ENCODE measurements at places on chromosomes 2 and 18.

DNA sequence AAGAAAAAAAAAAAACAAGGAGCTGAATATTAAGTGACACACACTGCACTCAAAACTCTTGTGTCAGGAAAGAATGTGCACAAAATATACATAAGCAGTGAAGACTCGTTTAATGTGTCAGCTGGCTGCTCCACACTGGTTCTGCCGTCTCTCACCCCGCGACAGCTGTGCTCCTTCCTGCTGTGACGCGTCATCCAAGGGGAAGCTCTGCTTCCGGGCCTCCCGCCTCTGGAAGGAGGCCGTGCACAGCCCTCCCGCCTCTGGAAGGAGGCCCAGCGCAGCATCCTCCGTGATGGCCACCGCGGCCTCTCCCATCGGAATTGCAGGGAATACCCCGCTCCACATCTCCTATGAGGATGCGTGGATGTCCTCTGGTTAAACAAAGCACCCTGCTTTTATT lies 151.0 kb downstream of the HDAC4 start:
- DNase-seq = no peak

DNA sequence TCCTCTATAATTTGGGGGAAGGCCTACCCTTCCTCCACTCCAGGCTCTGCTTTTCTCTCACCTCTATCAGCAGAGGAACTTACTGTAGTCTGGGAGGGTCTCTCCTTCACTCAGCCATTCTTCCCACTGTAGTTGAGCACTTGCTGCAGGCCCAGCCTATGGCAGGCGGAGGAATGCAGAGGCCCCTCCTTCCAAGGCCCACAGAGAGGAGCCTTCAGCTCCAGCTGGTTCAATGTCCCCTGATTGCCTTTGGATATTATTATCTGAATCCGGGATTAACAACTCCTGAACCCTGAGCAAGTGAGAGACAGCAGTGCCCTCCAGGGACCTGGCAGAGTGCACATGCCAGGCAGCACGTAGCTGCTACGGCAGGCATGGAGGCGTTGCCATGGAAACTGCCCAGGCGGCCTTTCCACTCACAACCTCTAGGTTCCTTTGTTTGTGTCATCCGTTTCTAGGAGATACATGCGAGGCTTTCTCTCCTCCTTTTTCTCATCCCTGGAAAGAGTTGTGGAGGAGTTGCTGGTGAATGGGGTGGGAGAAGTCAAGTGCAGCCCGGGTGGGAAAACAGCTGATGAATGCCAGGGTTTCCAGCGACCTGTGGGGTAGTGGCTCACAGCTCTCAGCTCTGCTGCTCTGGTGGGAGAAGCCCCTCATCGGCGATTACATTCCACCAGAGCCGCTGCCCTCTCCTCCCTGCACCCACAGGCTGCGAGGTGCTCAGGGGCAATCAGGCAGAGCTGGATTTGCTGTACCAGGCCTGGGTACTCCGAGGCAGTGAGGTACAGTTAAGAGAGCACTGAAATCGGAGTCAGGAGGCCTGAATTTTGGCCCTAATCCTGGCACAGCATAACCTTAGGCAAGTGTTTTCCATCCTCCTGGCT lies 55.3 kb upstream of the HK2 start:
- DNase-seq = no peak

- DNase-seq = no peak
Observed at GRCh38 chr2:61585383-61585782, 47.2 kb upstream of the XPO1 start.

DNA sequence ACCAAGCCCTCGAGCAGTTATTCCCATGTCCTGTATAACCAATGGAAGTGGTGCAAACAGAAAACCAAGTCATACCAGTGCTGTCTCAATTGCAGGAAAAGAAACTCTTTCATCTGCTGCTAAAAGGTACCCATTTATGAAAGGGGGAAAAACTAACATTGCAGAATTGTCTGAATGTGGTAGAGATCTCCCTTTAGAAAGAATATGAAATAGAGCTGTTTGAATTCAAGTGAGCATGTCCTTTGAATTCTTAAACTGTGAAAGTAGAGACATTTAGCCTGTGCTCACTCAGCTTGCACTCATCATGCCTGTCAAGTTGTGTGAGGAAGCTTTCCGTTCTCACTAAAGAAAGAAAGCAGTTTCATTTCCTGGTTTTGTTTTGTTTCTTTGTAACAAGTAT lies 87.4 kb downstream of the EML4 start:
- DNase-seq = no peak

Data from lower leg skin (tissue), 4 donors.